ENCODE measurements at places on chromosomes 12 and 14. TPM values are rescaled to one million over a fixed set of nuclear protein-coding genes. Genes with fewer than 3 reads are reported as not detected.

Gene COL2A1
- polyA plus RNA-seq, result 13.7 TPM

Gene ITGA5
- 29.3 TPM for polyA plus RNA-seq

Gene SLC6A13
- polyA plus RNA-seq, result not detected

Gene LBHD2
- not detected for polyA plus RNA-seq

Gene CD4
- polyA plus RNA-seq, result 2.0 TPM

Gene DHRS2
- 3.7 TPM for polyA plus RNA-seq

Data from stomach (tissue), 19 donors.